ENCODE measurements at places on chromosomes 4 and X. TPM values are rescaled to one million over a fixed set of nuclear protein-coding genes. Genes with fewer than 3 reads are reported as not detected.

The CT83 gene
- not detected for total RNA-seq

The C4orf36 gene
- not detected for total RNA-seq

The GLRB gene
- 6.8 TPM for total RNA-seq

The AREG gene
- total RNA-seq: not detected

The SMIM14 gene
- 63.8 TPM for total RNA-seq

The FDCSP gene
- not detected for total RNA-seq

The PAGE5 gene
- total RNA-seq: not detected

The SLC9B1 gene
- total RNA-seq: not detected

The CT45A10 gene
- not detected for total RNA-seq

DNA sequence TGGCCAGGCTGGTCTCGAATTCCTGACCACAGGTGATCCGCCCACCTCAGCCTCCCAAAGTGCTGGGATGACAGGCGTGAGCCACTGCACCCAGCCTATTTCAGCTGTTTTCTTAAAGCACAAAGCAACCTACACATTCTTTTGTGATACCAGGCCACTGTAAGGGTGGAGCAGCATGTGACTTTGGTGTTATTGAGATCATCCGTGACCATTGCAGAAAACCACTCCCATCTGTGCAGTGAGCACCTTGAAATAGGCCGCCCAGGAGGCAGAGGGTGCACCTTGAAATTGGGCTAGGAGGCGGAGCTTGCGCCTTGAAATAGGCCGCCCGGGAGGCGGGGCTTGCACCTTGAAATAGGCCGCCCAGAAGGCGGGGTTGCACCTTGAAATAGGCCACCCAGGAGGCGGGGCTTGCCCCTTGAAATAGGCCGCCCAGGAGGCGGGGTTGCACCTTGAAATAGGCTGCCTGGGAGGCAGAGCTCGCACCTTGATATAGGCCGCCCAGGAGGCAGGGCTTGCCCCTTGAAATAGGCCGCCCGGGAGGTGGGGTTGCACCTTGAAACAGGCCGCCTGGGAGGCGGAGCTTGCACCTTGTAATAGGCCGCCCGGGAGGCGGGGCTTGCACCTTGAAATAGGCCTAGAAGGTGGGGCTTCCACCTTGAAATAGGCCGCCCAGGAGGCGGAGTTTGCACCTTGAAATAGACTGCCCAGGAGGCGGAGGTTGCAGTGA is 9.0 kb upstream of the SLC25A6 start:
- peak; percentile 53 for DNase-seq

DNA sequence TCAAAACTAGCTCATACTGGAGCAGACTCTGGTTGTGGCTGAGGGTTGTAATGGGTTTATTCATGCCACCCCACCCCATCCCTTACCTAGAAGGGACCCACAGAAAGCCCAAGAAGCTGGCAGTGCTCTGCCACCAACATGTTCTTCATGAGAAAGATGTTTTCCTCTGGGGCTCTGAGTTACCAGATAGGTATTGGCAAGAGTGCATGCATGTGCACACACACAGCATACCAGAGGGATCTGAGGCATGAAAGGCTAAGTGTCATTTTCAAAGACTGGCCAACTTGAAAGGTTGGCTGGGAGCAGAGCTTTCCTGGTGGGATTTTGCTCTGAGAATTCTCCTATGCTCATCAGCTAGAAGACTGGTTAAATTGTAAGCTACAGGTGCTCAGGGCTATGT is 65.2 kb downstream of the PHOX2B start:
- no peak for DNase-seq

DNA sequence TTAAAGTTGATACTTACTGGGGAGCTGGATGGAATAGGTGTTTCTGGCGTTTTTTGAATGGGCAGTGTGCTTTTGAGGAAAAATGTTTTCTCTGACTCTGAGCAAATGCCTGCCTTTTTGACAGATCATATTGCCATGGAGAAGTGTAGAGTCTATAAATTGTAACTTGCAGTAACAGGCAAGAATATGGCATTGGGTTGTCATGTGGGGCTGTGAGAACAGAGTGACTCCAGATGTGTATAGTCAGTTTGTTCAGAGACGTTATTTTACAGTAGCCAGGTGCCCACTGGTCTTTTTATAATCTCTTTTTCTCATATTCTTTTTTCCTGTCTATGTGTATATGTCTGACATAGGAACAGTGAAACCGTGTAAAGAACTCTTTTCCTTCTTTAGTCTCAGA is 40.8 kb downstream of the RAPGEF2 start:
- no peak for DNase-seq

DNA sequence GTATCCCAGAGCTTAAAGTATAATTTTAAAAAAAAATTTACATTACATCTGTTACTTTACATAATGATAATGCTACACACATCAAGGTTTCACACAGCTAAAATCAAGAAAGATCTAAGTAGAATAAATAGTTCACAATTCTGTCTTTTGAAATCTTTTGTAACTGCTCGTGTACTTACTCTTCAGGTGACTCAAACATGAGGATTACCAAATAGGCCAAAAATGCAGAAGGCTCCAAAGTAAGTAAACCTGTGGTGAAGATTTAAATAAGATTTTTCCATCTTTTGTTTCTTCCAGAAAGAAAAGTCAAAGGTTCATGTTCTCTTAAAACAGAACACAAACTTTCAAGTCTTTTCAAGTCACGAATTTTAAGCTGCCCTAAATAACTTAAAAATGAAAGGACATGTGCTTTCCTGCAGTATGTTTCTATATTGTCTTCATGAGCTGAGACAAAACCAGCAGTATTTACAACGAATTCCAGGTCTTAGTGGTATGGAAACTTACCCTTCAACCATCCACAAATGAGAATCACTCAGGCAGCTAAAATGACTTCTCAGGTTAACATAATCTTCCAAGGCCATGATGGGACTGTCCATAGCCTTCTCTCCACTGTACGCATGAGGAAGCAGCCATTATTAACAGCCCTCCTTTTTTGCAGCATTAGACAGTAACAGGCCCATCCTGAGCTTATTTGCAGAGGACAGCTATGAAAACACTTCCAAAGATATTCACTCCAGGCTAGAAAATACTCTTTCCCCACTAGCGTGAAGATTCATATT is 172.8 kb upstream of the EDNRA start:
- no peak for DNase-seq

- no peak for DNase-seq
Observed at GRCh38 chr4:24472161-24472510, 112.2 kb downstream of the DHX15 start.

DNA sequence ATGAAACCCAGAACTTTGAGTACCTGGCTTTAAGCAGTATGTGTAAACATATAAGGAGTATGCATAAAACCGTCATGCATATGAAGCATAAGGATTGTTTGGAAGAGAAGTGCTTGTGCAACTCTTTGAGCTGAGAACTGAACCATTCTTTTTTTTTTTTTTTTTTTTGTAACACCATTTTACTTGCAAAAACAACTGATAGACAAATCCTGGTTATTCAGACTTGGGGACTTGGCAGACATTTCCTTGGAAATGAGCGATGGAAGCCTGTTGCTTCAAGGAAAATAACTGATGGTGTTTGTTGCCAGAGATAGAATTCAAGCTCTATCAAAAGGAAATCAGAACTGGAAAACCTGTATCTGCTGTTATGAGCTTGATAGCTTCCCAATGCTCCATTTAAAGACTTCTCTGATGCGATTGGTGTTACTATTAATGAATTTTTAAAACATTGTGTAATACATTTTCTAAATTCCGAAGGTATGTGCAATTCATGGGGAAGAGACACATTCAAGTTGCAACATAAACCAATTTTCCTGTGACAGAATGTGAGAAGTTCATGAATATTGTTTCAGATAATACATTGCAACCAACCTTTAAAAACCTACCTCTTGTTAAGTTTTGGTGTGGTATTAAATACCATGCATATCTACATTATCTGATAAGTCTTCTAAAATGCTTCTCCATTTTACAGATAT is 47.0 kb upstream of the FAT1 start:
- no peak for DNase-seq

DNA sequence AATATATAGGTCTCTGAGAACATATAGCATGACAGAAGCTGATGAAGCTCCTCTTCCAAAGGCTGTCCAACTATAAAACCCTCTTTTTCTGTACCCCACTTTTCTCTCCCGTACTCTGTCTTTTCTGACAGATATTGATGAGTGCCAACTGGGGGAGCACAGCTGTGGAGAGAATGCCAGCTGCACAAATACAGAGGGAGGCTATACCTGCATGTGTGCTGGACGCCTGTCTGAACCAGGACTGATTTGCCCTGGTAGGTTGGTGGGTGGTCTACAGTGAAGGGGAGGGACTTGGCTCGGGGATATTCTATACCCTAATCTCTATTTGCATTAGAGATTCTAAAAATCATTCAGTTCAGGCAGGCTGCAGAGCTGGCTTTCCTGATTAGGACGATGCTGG is 80.4 kb downstream of the EGF start:
- no peak for DNase-seq

DNA sequence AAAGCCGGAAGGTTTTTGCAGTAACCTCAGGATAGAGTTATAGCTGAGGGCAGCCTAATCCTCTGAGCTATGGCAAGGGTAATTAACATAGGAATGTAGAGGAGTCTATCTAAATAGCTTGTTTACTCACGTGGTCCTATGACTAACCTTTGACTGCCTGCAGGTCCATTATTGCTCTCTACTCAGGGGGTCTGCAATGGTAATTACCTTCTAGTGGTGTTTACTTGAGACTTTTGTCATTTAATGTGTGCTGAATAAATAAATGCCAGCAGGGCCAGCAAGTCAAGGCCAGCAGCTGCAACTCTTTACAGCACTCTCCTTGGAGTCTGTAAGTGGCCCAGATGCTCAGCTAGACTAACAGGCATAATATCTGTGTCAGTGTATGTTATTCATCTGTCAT is 212.7 kb upstream of the FMR1 start:
- DNase-seq: no peak

GRCh38 chrX:123167621-123168020 is 16.5 kb upstream of the GRIA3 start:
- no peak for DNase-seq

GRCh38 chr4:113232194-113232593 is 182.7 kb downstream of the ANK2 start:
- DNase-seq: no peak

DNA sequence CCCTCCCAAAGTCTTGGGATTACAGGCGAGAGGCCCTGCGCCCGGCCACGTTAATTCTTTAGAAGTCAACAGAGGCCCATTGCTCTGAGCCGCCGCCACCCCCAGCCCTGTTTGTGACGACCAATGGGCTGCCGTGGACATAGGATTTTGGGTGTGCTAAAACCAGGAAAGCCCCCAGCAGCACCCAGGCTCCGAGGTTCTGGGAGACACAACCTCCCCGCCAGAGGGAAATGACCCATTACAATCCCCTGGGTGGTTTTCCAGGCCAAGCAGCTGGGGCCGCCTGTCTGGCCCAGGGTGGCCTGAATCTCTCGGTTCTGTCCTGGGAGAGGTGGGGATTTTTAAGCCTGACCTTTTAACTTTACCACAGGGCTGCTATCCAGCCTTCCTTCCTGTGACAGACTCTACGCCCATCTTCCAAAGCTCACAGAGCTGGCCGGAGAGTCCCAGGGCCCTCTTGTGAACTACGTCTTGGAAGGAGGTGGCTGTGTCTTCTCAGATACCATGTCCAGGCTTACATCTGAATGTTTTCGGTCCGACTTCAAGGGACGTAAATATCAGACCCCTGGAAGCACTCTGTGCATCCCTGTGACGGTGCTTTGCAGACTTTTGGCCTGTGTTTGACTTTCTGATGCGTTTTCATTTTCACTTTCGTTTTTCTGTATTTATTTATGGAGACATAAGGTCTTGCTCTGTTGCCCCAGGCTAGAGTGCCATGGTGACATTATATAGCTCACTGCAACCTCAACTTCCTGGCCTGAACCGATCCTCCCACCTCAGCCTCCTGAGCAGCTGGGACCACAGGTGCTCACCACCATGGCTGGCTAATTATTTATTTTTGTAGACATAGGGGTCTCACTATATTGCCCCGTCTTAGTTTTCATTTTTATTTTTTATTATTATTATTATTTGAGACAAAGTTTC is 36.0 kb downstream of the P2RY8 start:
- DNase-seq: peak; percentile 32

DNA sequence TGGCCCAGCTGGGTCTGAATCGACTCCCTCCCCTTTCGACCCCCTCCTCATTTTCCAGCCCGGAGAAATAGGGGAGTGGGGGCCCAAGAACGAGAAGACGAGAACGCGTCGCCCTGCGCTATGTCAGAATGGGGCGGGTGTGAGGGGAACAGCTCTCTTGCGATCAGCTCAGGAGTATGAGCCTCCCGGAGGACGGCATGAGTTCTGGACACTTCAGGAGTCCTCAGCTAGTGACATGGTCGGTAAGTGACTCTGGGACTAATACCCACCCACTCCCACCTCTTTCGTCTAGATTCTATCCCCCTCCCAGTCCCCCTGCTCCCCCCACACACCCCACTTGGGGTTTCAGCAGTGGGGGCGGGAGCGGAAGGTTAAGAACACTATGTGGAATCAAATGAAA is 944 bp downstream of the KLF8 start:
- no peak for DNase-seq

DNA sequence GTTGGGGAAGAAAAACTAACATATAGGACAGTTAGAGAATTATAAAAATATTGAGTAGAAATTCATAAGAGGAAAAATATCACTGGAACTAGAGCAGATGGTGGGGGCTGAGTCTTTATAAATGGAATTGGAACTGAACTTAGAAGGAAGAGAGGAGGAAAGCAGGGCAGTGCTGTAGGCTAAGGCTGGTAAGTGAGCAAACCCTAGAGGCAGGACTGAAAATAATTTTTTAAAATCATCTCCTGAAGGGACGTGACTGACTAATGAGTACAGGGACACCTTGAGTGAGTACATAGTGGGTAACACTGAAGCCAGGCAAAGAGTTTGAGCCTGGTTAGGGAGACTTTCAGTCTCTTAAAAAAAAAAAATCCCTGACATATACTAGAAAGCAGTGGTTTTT is 63.3 kb downstream of the GALNT7 start:
- no peak for DNase-seq

GRCh38 chr4:28093071-28093470 is 1232.4 kb downstream of the STIM2 start:
- peak; percentile 13 for DNase-seq

GRCh38 chr4:7227008-7227407 is 34.7 kb downstream of the SORCS2 start:
- no peak for DNase-seq

DNA sequence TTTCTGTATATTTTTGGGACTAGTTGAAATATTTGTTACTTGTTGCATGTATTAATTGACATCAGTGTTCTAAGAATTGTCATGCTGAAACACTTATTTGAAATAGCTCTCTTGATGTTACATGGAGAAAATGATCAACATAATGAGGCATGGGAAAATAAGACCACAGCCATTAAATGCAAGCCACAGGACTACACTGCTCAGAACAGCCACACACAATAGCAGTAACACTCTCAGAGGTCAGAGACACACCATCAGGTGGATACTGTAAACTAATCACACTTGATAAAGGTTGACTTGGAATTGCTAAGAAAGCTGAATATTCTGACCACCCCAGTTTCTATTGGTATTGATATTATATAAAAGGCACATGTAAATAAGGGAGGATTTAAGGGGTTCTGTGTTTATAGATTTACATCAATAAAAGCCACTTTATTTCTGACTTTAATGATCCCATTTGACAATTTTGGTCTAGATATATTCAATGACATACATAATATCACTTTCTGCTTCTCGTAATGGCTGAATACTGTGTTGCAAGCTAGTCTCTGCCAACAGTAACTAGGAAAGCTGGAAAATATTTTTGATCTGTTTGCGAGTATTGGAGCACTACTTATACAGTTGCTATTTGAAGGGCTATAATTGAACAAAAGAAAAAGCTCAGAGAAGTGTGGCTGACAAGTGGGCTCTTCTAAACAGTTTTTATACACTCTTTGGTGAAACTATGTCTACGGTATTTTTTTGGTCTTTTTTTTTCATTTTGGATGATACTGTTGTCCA is 876.5 kb upstream of the INTU start:
- DNase-seq: no peak

GRCh38 chr4:119517361-119518229 is 111.0 kb downstream of the PDE5A start:
- DNase-seq: peak; percentile 40
